ENCODE measurements at places on chromosomes 2 and 18.

DNA sequence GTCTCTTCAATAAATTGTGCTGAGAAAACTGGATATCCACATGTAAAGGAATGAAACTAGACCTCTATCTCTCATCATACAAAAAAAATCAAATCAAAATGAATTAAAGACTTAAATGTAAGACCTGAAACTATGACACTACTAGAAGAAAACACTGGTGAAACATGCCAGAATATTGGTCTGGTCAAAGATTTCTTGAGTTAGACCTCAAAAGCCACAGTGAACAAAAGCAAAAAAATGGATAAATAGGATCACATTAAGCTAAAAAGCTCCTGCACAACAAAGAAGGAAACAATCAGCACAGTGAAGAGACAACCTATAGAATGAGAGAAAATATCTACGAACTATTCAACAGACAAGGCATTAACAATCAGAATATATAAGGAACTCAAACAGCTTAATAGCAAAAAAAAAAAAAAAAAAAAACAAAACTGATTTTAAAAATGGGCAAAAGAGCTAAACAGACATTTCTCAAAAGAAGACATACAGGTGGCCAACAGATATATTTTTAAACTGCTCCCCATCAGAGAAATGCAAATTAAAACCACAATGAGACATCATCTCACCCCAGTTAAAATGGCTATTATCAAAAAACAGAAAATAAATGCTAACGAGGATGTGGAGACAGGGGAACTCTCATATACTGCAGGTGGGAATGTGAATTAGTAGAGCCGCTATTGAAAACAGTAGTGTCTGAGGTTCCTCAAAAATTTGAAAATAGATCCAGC, 66.3 kb downstream of the NCKAP1 start:
- no peak for DNase-seq

DNA sequence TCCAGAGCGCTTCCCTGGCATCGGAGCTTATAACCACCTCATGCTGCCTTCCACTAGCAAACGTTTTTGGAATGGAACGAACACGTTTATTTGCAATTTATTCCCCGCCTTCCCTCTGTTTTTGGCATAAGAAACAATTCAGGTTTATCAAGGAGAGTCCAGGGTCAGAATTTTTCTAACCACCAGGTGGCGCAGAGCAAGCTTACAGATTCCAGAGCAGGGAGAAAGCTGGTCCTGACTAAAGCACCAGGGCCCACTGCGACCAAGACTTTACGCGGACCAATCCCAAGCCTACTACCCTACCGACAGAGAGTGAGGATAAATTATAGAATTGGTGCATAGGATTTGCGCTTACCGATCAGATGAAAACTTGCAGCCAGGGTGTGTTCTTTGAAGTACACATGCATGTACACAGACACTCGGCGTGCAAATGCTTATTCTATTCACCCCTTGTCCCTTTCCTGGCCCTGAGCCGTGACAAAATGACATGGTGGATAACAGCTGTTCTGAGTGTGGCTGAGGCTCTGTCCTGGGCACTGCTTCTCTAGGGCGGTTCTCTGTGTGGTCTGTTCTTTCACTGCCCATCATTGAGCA, 34.7 kb downstream of the NAPG start:
- DNase-seq = peak; percentile 36

DNA sequence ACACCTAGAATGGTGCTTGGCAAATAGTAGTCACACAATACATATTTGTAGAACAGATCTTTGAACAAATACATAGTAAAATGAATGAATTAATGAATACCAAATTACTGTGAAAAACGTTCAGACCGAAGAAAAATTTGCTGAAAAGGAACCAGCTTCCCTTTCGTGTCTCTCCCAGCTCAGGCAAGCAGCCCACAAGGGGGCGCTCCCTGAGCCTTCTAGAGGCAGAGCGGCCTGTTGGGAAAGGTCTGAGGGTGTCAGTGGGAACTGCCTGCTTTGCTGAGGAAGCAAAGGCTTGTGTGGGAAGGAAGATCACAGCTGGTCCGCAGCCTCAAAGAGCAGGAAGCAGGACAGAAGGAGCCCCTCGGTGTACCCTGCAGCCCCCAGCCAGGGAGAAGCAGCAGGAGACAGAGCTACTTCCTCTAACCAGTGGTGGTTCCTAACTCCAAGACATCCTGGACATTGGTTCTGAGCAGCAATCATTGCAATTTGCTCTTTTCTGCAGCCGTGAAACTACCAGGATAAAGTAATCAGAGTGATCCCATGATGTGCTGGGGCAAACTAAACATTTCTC, 231.1 kb downstream of the ANKRD30B start:
- DNase-seq = peak; percentile 14

DNA sequence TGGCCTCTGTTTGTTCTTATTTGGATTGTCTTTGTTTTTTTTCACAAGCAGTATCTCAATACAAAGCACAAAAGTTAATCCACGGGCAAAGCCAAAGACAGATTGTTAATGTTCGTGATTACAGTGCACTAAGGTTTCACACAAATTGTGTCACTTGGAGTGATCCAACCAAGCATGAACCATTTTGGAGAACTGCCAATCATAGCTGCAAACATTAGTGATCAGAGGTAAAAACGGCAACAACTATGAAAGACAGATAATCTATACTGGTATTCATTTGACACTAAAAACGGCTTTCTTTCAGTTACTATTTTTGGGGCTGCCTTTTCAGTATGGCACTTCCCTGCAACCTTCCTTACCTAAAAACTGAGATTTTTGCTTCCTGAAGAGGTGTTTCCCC, 213.1 kb upstream of the GULP1 start:
- no peak for DNase-seq

DNA sequence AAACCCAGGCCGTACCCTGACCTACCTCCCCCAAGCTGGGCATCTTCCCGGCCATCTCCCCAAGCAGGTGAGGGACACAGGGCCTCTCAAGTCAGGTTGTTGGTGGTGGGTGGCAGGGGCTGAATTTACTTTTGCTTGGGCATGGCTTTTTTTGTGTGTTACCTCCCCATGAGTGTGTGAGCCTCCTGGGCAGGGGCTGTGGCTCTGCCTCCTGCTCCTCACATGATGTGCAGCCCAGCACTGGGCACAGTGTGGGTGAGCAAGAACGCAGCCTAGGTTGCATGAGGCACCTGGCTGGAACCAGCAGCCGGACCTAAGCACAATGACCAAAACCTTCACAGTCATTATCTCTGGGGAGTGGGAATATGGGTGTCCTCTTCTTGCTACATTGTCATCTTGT, 22.3 kb downstream of the CELF4 start:
- no peak for DNase-seq

DNA sequence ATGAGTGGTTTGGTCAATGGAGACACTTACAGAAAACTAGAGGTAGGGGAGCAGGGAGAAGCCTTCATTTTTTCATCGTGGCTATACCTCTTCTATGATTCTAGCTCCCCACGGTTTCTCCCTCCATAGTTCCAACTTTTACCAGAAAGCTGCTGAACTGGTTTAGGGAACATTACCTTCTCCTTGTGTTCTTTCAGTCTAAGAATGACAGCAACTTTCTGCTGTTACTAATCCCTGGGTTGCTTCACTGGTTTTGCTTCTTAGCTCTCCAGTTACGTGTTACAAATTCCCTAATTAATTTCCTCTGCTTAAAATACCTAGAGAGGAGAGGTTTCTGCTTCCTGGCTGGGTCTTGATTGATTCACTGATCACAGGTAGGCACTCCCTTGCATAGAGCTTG, 499.9 kb downstream of the SLC4A3 start:
- DNase-seq = no peak

DNA sequence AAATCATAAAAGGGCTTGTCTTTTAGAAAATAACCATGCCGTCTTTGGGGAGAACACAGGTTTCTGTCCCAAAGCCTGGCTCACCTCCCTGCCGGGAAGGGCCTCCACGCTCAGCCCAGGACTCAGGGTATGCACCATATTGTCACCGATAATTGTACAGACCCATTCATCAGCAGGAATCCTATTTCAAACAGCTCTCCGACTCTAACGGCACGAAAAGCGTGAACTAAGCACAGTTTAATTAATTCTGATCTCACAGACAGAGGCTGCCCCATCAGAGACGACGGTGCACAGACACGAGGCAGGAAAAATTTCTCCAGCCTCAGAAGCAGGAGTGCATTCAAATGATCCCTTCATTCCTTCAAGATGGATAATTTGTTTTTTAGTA, 276.2 kb downstream of the MYCN start:
- DNase-seq = no peak

- no peak for DNase-seq
Observed at GRCh38 chr18:30406728-30407127, 635.8 kb downstream of the DSC3 start.

DNA sequence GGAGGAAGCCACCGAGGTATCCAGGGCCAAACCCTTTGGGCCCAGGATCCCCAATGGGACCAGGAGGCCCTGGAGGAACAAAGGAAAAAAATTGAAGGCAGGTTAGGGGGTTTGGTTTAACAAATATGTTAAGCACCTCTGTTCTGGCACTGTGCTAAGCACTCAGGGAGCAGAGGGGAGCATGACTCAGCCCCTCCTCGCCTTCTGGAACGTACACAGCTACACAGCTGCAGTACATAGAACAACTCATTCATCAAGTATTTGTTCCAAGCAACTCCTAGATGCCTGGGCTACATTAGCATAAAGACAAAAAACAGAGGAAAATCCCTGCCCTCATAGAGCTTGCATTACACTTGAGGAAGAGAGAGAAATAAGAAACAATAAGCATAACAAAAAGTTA, 153.6 kb downstream of the COL4A4 start:
- DNase-seq = no peak

DNA sequence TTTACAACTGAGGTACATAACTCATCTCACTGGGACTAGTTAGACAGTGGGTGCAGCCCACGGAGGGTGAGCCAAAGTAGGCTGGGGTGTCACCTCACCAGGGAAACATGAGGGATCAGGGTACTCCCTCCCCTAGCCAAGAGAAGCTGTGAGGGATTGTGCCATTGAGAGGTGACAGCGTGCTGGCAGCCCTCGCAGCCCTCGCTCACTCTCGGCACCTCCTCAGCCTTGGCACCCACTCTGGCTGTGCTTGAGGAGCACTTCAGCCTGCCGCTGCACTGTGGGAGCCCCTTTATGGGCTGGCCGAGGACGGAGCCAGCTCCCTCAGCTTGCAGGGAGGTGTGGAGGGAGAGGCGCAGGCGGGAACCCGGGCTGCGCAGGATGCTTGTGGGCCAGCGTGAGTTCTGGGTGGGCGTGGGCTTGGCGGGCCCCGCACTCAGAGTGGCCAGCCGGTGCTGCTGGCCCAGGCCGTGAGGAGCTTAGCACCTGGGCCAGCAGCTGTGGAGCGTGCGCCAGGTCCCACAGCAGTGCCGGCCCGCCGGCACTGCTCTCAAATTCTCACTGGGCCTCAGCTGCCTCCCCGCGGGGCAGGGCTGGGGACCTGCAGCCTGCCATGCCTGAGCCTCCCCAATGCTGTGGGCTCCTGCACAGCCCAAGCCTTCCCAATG, 44.5 kb upstream of the FAM110C start:
- DNase-seq = no peak

GRCh38 chr2:10028407-10028987, 14.9 kb upstream of the KLF11 start:
- DNase-seq = no peak

- DNase-seq = no peak
Observed at GRCh38 chr18:70463085-70463484, 174.2 kb downstream of the SOCS6 start.

DNA sequence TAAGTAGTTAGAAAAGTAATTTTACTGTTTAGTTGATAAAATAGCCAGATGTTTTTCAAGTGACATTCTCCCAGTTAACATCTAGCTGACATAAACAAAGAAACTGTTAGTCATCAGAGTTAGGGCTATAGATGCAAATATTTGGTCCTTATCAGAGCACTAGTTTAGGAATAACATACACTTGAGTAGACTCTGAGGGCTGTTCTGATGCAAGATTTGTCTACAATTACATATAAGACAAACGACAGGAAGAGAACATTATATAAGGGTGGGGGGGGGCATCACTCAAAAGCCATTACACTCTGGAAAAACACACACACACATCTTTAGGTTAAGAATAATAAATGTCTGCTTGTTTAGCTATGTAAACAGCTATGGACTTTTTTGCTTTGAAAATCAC, 554.4 kb upstream of the LRRTM1 start:
- DNase-seq = no peak

GRCh38 chr18:59514203-59514602, 155.1 kb upstream of the LMAN1 start:
- no peak for DNase-seq

DNA sequence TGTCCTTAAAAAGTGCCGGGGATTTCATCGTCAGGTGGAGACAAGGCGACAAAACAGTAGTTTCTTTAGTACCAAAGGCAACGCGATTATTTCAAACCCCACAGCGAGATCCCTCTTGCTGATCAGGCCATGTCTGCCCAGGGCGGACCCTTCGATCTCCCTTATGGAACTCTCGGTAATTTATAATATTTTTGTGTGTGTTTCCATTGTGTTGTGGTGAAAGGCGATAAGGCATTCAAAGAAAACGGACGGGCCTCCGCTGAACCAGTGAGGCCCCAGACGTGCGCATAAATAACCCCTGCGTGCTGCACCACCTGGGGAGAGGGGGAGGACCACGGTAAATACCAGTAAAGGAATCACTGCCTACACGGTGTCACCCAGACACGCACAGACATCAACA, 1.4 kb upstream of the GAD1 start:
- DNase-seq = peak; percentile 66

DNA sequence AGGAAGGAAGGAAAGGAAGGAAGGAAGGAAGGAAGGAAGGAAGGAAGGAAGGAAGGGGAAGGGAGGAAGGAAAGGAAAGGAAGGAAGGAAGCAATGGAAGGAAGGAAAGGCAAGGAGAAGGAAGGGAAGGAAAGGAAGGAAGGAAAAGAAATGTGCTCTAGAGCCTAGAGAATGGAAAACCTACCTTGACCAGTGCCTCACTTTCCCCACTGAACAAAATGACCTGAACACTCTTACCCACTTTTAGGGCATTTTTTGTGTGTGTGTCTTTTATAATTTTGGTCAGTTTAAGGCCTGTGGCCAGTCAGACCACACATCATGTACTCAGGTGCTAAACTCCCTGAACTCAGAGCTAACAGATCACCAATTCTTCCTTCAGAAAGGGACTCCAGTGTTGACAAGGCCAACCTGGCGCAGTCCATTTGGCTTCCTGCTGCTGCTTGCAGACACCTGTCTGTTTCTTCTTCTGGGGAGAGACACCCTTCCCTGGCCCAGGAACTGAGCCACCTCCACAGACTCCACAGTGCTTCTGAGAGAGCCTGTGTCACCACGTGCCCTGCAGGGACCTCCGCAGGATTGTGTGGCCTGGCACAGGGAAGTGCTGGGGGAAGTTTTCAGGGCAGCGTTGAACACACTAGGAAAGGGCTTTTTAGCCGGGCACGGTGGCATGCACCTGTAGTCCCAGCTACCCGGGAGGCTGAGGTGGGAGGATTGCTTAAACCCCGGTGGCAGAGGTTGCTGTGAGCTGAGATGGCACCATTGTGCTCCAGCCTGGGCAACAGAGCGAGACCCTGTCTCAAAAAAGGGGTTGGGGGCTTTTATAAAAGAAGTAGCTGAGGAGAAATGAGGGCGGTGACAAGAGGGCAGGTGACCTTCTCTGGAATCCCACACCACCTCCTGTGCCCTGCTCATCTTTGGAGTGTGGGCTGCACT, 57.2 kb downstream of the DDX1 start:
- no peak for DNase-seq

GRCh38 chr2:62531594-62531993, 25.6 kb upstream of the TMEM17 start:
- DNase-seq = no peak

GRCh38 chr2:224366267-224366844, 35.6 kb downstream of the FAM124B start:
- DNase-seq = no peak

- DNase-seq = no peak
Observed at GRCh38 chr2:125643585-125643984, 1012.4 kb upstream of the GYPC start.
